ENCODE measurements at places on chromosomes 7 and 10.
A peak's percentile ranks its signal among the peaks of the same experiment; 100 is the strongest.

DNA sequence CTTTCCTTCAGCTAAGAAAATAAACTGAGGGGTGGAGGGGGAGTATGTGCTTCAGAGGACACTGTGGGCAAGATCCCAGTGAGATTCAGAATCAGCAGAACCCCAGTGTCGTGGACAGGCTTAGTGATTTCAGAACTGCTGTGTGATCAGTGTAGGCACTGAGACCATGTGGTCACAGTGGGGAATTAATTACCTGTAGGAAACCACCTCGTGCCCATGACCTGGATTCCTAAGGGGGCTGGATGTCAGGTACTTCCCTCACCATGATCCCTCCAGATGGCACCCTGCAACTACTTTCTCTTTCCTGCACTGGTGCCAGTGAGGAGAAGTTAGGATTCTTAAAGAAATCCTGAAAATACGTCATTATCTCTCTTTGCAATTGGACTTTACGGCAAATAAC lies 64.4 kb downstream of the HBP1 start:
- DNase-seq: peak; percentile 60

DNA sequence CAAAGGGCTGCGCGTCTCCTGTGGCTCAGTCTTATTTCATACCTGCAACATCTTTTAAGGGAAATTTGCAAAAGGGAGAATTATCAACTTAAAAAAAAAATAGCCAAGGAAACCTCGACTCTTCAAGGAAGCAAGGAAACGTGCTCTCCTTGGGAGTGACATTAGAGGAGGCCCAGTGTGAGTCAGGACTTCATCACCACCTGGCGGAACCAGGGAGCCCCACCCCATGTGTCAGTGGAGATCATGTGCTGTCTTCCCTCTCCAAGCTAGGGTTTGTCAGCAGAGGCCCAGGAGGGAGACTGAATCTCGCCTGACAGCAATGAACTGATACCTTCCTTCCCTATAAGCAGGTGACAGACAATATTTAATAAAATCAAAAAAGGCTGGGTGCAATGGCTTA lies 28.9 kb downstream of the POR start:
- DNase-seq: no peak

- no peak for DNase-seq
Observed at GRCh38 chr7:2759736-2760097, 71.7 kb downstream of the AMZ1 start.

DNA sequence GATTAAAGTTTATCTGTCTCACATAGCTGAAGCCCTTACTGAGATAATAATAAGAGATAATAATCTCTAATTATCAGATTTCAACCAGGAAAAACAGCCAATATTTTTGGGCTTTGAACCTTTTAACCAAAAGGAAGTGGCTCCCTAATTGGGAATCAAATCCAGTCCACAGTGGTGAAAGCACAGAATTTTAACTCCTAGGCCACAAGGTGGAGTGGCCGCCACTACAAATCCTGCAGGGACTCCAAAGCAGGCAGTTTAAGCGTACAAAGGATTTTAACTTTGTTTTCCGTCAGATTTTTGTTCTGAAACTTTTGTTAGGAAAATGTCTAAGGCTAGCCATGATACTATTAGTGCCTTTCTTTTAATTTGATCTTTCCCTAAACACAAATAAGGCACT lies 99.6 kb upstream of the CCNY start:
- DNase-seq: no peak

DNA sequence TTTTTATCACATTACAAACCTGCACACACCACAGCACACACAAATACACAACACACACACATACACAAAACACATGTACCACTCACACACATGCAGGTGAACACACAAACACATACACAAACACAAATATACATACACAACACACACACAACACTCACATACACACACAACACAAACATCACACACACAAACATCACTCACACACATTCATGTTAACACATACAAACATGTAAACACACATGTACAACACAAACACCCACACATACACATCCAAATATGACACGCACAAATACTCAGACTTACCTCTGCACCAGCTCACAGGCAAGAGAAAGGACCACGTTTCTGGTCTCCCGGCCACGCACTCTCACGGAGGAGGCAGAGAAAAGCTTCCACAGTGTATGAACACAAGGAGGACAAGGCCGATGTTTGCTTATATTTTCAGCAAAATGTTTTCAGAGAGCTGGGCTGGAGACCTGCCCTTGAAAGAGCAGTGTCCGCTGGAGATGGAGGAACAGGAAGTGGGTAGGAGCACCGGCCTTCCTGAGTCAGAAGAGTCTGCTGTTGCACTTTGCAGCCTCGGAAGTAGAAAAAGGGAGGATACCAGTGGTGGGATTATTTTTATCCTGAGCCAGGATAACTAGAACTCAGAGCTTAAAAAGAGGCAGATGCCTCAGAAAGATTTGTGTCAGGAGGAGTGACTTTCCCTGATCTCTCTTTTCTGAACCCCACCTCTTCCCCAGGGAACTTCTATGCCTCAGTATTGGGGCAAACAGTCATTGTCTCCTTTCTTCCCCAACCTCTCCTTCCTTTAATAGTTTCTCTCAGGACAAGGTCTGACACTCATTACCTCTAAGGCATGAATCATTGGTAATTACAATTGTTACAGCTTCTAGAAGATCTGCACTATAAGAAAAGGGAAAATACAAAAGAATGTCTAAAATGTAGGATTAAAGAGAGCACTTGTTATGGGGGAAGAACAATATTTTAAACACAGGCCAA lies at the start of gene GIMAP6:
Gene GIMAP6 (minus strand): TSS at position 520 of the 999 bp plus-strand sequence. CDS start 2,243 bp downstream, outside the sequence.
- no peak for DNase-seq

GRCh38 chr7:1963575-1963974 lies 269.2 kb downstream of the MAD1L1 start:
- DNase-seq: no peak

- DNase-seq: no peak
Observed at GRCh38 chr10:62071846-62072281, 170.4 kb downstream of the ARID5B start.

- DNase-seq: peak; percentile 76
Observed at GRCh38 chr10:16968416-16969041, 151.3 kb upstream of the RSU1 start.

DNA sequence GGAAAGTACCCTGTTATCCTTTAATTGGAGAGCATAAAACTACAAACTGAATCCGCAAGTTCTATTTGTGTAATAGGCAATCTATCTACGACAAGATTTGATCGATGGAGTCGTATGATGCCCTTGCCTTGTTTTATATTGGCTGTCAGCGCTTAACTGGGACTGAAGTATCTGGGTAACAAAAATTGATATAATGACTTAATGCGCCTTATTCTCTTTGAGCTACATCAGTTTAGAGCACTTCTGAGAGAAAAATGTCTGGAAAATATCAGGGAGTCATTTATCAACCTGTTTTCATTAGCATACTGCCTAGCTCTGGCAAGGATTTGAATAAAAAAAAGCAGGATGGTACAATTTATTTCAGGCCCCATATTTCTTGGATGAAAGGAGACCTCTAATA lies 262.1 kb downstream of the LRMDA start:
- DNase-seq: no peak

GRCh38 chr7:77467408-77467807 lies 51.3 kb upstream of the GSAP start:
- DNase-seq: no peak

- no peak for DNase-seq
Observed at GRCh38 chr10:25683344-25683743, 250.7 kb upstream of the MYO3A start.
